ENCODE measurements at places on chromosomes 3 and 15.

GRCh38 chr3:148078658-148079057, 619.0 kb upstream of the AGTR1 start:
- no peak for DNase-seq

GRCh38 chr15:69357773-69358771, 56.1 kb upstream of the KIF23 start:
- no peak for DNase-seq

- no peak for DNase-seq
These were observed 172.8 kb downstream of the OSBPL10 start for GRCh38 chr3:31808143-31808720.

- DNase-seq = no peak
These were observed 115.1 kb downstream of the LIPC start for GRCh38 chr15:58546635-58547627.

DNA sequence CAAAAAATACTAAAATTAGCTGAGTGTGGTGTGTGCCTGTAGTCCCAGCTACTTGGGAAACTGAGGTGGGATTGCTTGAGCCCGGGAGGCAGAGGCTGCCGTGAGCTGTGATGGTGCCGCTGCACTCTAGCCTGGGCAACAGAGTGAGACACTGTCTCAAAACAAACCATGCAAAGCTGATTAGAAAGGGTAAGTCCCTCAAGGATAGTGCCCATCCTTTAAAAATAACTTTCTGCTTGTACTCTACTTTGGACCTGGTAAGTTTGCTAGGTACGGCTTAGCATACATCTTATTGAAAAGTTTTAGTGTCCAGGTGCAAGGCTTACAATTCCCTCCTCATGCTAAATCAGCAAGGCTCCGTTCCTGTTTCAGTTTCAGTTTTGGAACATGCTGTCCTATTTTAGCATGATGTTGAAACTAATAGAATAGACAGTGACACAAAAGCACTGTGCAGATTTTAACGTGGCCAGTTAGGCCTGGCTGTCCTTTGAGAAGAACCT, 21.4 kb downstream of the FEM1B start:
- DNase-seq = no peak
